ENCODE measurements at places on chromosomes 3 and 15. TPM values are rescaled to one million over a fixed set of nuclear protein-coding genes. Genes with fewer than 3 reads are reported as not detected.

DNA sequence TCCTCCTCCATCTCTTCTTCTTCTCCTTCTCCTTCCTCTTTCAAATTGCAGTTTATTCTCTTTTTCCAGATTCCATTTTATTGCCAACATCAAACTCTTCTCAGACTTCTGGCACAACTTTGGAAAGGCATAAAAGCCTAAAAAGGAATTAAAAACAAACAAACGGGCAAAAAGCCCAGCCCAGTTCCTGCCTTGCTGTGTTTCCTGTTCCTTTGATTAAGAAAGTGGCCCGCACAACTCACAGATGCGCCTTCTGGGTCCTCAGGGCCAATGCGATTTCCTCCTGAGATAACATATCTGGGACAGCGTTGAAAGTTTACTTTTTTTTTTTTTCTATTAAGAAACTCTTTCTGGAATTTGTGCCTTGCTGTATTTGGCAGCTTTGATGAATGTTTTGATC lies 158.7 kb upstream of the UBE3A start:
- DNase-seq = no peak

DNA sequence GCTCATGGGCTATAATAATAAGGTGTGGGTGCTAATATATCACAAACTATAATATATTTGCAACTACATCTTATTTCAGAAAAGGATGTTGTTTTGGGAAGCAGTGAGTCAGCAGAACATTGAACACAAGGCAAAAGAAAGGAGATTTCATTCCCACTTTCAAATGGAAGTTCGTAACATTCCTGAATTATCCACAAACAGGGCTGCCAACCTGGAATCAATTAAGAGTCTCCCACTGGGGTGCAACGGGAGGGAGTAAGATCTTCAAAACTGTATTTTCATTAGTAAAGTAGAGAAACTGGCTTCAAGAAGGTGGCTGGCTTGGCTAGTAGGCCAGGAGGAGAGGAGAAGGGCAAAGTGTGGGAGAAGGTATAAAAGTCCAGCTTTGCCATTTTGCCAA lies 479.6 kb downstream of the CNTN3 start:
- DNase-seq = no peak

- DNase-seq = no peak
These were observed 9.0 kb upstream of the RPS17 start for GRCh38 chr15:82549199-82549665.

- DNase-seq = no peak
These were observed 270.5 kb upstream of the P2RY1 start for GRCh38 chr3:152564459-152564858.

Gene TARS3
- 11.8 TPM for total RNA-seq

DNA sequence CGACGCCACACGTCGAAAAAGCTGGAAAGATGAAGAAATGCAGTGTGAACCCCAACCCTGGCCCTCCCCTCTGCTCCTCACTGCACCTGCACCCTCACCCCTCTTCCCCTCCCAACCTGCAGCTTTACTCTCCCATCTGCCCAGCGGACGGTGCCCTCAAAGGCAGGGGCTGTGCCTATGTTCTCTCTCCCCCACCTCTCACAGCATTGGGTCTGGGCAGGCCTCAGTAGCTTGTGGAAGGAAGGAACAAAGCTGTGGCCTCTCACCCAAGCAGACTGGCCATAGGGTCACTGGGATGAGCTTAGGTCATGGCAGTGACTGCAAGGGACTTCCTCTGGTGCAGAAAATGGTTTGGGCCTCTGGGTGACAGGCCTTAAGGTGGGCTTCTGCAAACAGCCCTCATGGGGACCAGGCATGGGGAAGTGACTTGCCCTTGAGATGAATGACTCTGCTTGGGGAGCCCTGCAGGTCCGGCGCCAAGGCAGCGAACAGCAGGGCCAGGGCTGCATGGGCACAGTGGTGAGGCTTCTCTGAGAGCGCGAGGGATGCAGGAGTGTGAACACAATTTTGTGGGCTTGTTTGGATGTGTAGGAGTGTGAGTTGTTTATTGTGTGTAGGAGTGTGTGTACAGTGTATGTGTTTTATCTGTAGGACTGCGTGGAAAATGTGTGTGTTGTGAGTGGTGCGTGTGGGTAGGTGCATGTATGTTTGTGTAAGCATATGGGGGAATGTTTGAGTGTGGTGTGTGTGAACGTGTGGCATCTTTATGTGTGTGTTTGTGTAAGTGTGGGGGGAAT lies 29.2 kb downstream of the SRPRB start:
- peak; percentile 34 for DNase-seq

GRCh38 chr3:188497021-188497420 lies 343.1 kb downstream of the LPP start:
- no peak for DNase-seq

Gene MESP1
- total RNA-seq = 3.1 TPM

DNA sequence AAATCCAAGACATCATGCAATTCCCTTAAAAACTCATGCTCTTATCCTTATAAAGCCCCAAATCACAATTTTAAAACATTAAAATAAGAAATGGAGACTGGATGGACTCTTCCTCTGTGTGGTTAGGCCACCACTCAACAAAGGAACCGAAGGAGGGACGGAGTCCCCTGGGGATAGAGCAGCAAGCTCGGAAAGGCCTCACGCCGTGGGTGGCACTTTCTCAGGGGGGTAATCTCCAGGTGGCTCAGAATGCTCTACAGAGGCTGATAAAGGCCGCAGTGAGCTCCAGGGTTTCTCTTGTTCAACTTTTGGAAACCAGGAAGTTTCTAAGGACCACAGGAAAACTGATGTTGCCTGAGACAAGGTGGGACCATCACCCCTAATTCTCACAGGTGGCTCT lies 23.2 kb downstream of the CCR9 start:
- no peak for DNase-seq

DNA sequence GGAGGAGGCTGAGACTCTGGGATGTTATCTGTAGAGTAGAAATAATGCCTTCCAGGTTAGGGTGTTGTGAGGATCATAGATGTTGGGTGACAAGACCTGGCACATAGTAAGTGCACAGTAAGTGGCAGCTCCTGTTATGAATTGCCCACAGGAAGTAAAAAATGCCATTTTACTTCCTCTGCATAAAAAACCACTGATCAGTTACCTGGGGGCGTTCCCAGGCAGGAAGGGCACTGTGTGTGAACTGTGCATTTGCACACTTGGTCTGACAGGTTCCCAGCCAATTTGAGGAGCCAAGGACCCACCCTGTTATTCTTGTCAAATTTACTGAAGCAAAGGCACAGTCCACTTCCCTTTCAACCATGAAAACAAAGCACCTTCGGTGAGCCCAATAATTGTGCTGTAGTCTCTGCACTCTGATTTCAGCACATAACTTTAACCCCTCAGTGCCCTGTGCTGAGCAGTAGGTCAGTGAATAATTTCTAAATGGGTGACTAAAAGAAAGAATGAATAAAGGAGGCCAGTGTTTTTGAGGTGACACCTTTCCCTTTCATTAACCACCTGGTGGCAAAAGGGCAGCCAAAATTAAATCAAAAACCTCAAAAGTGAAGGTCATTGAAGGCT lies 85.8 kb upstream of the ARHGEF3 start:
- DNase-seq = peak; percentile 67

GRCh38 chr15:66161108-66161507 lies 92.4 kb downstream of the MEGF11 start:
- DNase-seq = no peak

DNA sequence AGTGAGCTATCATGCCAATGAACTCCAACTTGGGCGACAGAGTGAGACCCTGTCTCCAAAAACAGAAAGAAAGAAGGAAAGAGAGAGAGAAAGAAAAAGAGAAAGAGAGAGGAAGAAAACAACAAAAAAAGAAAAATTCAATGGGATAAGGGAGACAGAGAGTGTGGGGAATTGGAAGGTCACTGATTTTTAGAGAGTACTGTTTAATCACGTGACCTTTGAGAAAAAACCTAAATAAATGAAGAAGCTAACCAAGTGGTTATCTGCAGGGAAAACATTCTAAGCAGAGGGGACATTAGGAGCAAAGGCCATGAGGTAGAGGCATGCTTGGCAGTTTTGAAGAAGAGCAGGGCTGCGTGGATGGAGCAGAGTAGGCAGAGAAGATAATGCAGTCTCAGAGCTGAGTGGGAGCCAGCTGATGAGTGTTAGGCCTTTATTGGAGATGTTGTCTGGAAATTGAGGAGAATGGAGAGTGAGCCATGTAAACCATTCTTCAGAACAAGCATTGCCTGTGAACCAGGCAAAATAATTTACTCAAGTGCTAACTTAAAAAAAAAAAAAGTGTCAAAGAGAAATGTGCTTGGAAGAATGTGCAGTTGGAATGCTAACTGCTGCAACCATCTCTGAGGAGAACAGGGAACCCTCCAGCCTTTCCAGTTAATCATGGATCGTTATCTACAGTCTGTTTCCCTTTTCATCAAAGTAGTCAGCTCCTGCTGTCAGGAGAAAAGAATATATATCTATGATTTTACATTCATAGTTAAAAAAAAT lies 377.3 kb upstream of the SEMA6D start:
- DNase-seq = no peak

Gene SRGAP3
- 2.8 TPM for total RNA-seq

Gene SLC2A2
- total RNA-seq = not detected

Gene ADAMTSL3
- total RNA-seq = not detected

- no peak for DNase-seq
These were observed 3.8 kb downstream of the USP3 start for GRCh38 chr15:63507878-63508818.

DNA sequence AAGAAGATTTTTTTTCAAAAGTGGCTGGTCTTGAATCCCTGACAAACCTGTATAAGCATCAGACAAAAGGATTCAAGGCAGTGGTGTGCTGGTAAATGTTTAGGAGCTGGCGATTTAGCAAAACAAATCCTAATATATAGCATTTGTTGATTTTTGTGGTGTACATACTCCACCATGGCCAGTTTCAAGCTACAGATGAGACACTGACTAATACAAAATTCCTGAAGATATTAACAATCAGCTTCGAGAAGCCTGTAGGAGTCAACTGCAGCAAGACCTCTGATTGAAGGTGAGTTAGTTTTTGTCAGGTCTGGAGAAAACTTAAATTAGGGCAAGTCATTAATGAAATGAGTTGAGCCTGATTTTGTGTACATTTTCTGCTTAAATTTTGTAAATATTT lies 6.7 kb downstream of the STRIT1 start:
- DNase-seq = no peak

Gene GABRA5
- total RNA-seq = not detected

Gene SLC28A1
- not detected for total RNA-seq

GRCh38 chr15:31021067-31021665 lies 29.7 kb upstream of the MTMR10 start:
- no peak for DNase-seq

Gene CFAP100
- not detected for total RNA-seq

DNA sequence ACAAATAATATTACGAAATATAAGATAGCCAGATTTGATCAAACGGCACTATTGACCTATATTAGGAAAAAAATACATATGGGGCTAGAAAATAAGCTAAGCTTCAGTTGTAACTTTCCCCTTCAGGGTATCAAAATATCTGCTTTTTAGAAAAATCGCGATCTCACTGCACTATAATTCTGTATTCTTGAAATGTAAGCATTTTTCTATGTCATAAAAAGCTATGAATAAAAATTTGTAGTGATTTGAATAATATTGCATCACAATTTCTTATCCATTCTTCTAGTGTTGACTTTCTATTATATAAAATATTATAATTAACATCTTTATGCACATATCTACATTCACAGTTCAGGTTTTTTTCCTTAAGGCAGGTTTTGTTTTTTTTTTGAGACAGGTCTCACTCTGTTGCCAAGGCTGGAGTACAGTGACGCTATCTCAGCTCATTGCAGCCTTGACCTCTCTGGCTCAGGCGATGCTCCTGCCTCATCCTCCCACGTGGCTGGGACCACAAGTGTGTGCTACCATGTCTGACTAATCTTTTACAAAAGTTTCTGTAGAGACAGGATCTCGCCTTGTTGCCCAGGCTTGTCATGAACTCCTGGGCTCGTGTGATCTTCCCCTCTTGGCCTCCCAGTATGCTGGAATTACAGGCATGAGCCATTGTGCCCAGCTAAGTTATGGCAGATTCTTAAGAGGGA lies 21.6 kb downstream of the EMC4 start:
- DNase-seq = no peak

DNA sequence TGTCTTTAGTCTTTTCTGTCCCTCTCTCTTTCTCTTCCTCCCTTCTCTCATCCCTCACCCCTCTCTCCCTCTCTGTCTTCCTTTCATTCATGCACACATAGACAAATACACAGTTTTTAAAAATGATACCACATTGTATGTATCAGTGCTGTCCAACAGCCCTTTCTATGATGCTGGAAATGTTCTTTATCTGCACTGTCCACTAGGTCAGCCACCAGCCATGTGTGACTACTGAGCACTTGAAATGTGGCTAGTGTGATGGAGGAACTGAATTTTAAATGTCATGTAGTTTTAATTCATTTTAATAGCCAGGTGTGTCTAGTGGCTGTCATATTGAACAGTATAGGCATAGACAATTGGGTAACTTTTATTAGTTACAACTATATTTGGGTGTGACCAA lies 34.9 kb downstream of the COL6A5 start:
- DNase-seq = no peak

DNA sequence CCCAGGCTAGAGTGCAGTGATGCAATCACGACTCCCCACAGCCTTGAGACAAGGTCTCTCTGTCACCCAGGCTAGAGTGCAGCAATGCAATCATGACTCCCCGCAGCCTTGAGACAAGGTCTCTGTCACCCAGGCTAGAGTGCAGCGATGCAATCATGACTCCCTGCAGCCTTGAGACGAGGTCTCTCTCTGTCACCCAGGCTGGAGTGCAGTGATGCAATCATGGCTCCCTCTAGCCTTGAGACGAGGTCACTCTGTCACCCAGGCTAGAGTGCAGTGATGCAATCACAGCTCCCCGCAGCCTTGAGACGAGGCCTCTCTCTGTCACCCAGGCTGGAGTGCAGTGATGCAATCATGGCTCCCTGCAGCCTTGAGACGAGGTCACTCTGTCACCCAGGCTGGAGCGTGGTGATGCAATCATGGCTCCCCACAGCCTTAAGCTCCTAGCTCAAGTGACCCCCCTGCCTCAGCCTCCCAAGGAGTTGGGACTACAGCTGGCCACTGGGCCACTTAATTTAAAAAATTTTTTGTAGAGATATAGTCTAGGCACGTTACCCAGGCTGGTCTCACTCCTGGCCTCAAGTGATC lies 26.1 kb downstream of the TFRC start:
- no peak for DNase-seq

Gene ALG1L2
- total RNA-seq = 1.4 TPM

DNA sequence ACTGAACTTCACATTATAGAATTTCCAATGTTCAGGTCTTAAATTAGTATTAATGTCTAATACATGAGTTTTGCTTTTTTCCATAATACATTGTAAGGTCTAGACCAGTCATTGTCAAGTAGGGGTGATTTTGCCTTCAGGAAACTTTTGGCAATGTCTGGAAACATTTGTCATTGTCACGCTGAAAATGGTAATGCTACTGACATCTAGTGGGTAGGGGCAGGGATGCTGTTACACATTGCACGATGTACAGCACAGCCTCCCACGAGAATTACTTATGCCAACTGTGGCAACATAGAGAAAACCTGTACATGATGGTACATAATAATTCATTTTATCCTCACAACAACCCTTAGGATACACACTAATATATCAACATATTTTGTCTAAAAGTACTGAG lies 384.1 kb downstream of the CADM2 start:
- DNase-seq = no peak

- DNase-seq = no peak
These were observed 20.7 kb upstream of the OTOL1 start for GRCh38 chr3:161475905-161476304.
